Astrocyte (in vitro differentiated cells and primary cell): ENCODE measurements at places on chromosomes 16 and 17.

- DNase-seq: peak; percentile 66
Measured at GRCh38 chr17:59329176-59330052, 2.0 kb upstream of the YPEL2 start.

- DNase-seq: no peak
Measured at GRCh38 chr16:49463529-49463928, 89.9 kb downstream of the C16orf78 start.

DNA sequence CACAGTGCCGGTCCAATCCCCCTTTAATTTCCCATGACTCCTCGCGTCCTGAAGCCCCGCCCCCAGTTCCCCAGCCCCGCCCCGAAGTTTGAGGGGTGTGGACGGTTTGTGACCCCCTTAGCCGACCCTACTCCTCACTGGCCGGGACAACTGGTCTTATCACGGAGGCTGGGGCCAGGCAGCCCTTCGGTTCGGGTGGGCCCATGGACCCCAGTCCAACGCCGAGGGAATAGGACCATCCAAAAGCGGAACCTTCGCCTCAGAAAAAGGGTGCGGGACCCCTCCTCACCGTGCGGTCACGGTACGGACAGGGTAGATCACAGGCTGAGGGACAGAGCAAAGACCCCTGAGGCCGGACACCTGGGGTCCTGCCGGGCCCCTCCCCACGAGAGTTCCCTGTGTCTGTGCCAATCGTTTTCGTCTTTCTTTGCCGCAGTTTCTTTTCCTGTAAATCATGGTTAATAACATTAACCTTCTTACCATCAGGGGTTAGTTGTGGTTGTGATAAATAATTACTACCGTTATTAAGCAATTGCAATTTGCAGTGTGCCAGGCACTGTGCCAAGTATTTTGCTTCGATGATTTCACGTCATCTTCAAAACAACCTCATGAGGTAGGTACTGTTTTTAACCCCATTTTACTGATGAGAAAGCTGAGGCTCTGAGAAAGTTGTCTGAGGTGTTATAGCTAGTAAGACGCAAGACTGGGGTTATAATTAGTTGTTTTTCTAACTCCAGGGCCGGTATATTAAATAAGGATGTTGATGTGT, 543 bp downstream of the TMUB2 start:
- no peak for DNase-seq

- DNase-seq: no peak
Measured at GRCh38 chr16:53191413-53191812, 136.6 kb downstream of the CHD9 start.

- DNase-seq: no peak
Measured at GRCh38 chr16:84225126-84225525, 14.7 kb downstream of the KCNG4 start.

GRCh38 chr17:6930749-6931148, 65.1 kb upstream of the ALOX12 start:
- DNase-seq: no peak

DNA sequence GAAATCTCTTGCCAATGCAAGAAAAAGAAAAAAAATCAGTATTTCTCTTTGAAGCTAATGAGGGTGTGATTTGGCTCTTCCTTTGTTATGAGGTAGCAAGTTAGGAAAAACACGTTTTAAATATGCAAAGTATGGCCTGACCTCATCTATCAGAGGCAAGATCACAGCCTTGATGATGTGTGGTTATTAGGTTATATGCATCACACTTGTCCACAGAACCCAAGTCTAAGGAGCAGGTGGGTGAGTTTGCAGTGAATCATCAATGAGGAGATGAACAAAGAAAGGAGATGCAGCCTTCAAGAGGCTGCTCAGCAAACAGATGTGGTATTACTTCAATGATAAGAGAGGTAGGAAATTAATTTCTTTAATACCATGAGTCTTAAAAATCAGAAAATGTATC, 594.8 kb upstream of the CDH5 start:
- DNase-seq: peak; percentile 84

GRCh38 chr16:25224731-25225319, 8.1 kb downstream of the AQP8 start:
- DNase-seq: no peak

DNA sequence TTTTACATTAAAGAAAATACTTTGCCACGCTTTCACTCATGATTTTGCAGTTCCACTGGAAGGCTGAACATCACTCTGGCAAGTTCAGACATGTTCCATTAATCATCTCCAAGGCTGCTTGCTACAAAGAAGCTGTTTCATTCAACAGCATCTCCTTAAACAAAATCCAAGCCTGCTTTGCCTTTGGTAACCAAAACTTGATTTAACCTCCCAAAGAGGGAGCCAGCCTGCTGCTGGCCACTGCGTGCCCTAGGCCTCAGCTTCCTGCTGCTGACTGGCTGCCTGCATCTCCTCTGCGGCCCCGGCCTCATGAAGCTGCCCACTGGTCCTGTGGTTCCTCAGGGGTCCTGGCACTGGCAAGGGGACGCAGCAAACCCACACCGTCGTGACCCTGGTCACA, 31.8 kb downstream of the ANKRD11 start:
- DNase-seq: peak; percentile 32

GRCh38 chr17:55458287-55458900, 36.8 kb upstream of the MMD start:
- no peak for DNase-seq
